ENCODE measurements at places on chromosomes 13 and 19.

- no peak for DNase-seq
These were observed at the start of gene ELL for GRCh38 chr19:18521692-18522123. ELL (minus strand) TSS chr19:18522070; CDS start chr19:18522055, 15 bp downstream.

GRCh38 chr19:1745589-1746031, 7.7 kb upstream of the ONECUT3 start:
- DNase-seq: no peak

DNA sequence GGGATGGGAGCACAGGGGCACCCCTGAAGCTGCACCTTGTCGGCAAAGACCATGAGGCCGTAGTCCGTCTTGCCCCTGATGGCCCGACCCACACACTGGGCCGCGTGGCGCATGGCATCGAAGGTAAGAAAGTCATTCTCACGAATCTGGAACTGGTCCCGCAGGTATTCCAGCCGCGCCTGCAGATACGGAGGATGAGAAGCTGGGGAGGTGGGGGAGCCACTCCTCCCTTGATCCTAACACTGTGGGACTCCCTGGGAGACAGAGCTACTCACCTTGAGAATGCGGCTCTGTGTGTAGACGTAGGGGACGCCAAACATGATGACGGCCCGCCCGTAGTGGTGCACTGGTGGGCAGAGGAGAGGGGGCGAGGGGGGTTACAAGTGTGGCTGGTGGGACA, 11.9 kb downstream of the KLC3 start:
- no peak for DNase-seq

DNA sequence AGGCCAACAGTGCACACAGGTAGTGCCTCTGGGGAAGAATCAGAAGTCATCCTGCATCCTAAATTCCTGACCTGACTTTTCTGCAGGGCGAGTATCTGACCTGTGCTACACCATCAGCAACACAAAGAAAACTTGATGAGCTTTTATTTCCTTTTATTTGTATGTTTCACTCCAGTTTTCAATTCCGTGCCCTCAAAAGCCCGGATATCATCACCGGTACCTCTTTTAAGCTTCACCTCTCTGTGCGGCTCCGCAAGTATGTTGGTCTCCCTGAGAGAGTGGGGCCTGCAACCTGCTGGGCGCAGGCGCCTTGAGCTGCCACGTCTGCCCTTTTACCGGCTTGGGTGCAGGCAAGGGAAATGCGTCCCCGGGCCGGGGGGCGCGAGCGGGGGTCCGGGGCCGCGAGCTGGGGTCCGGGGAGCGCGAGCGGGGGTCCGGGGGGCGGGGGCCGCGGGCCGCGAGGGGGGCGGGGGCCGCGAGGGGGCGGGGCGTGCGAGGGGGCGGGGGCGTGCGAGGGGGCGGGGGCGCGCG, 4.3 kb upstream of the DUXA start:
- DNase-seq: no peak

DNA sequence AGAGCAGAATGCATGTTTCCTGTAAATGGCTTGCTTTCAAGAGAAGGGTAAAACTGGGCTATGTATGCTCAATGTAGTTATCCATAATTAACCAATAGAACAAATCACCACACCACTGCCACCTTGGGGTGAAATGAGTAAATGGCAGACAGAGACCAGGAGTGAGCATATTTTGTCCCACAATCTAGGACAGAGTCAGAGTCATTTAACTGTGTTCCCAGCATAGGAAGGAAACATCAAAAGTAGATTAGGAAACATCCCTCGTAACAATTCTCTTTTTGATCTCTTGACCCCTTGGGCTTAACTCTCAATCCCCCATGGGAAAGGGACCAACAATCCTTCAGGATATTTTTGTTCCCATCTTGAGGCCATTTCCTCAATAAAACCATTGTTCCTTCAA, 224.8 kb downstream of the NHLRC3 start:
- peak; percentile 1 for DNase-seq

DNA sequence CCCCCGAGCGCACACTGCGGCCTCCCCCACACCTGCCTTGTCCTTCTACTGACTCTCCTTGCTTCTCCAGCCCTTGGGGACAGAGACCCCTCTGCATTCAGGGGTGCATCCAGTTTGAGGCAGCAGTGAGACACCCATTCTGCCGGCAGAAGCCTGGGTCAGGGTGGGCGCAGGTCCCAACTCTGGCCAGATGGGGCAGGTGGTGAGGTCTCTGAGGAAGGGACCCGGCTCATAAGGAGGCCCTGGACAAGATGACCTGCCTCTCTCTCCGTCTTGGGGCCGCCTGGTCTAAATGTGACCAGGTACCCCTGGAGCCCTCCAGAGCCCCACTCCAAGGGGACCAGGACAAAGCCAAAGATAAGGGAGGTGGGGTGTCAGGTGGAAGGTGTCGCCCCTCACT, 6.1 kb downstream of the CHERP start:
- DNase-seq: no peak

- no peak for DNase-seq
These were observed 589.3 kb upstream of the ARGLU1 start for GRCh38 chr13:107157271-107157670.

DNA sequence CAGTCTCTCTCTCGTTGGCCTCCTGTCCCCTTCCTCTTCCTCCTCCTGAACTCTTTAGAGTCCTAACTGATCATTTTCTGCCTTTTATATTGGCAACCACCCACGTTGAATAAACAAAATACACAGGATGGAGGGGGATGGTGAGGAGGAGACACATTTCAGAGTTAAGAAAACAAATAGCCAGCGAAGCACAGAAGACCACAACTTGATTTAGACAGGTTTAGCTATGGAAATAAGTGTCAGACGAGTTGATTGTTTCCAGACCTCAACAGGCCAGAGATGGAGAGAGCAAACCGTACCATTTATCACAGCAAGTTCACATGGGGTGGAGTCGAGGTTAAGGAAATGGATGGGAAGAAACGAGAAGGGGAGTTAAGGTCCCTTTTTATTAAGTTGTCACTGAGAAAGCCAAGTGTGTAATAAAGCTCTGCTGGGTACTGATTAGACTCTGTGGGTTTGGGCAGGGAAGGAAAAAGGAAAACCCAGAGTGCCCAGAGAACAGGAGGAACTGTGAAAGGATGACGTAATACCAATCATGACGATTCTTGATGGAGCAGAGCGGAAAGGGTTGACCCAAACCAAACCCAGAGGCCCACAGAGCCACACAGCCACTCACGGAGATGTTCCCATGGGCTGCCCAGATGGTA, 11.1 kb upstream of the SERP2 start:
- DNase-seq: no peak

DNA sequence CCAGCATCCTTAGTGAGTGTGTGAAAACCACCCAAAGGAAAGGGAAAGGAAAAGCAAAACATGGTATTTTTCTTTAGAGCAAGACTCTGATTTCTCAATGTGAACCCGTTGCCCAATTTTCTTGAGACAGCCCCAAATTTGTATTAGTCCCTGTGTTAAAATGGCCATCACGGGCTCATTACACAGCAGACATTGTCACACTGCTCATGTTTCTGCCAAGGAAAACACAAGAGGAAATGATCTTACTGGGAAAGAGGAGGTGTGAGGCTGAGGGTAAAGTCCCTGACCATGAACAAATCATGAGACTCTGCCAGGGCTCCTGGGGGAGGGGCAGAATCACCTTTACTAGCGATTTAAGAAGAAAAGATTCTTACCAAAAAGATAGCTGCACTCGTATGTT, 54.4 kb downstream of the FAM124A start:
- DNase-seq: no peak

DNA sequence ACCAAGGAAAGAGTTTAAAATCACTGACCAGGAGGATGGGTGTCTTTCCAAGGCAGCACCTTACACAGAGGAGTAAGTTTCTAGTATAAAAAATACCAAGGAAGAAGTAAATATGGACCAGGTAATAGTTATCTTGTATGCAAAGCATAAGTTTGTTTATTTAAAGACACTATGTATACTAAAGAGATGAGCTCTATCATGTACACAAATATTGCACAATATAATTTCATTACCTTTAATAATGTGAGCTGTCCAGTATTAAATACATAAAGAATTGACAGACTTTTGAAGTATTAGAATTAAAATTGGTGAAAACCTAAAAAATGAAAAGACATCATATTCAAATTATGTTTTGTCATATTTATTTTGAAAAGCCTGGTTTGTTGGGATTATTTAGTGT, 322.0 kb upstream of the MIR17HG start:
- no peak for DNase-seq

DNA sequence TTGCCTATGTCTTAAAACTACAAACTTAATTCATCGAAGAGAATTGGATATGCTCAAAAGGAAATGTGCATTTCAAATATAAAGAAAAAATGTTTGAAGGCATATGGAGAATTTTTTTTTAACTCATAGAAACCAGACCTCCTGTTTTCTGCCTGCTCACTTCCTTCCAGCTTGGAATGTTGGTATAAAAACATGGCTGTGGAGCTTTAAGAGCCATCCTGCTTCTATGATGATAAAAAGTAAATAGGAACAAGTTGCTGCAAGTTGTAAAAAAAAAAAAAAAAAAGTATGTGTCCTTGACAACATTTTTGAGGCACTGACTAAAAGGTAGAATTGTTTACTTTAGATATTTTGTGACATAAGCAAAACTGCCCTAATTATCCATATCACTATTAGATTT, 1230.7 kb downstream of the PCDH9 start:
- no peak for DNase-seq

Data from NK-92 treated with Interleukin-12 subunit alpha and Interleukin-12 subunit beta, amount 100 ng/mL, for 24 hours (cell line).